ENCODE measurements at places on chromosomes 1 and 21.
A peak's percentile ranks its signal among the peaks of the same experiment; 100 is the strongest.

GRCh38 chr1:94953746-94954145 is 26.8 kb upstream of the CNN3 start:
- peak; percentile 62 for DNase-seq

DNA sequence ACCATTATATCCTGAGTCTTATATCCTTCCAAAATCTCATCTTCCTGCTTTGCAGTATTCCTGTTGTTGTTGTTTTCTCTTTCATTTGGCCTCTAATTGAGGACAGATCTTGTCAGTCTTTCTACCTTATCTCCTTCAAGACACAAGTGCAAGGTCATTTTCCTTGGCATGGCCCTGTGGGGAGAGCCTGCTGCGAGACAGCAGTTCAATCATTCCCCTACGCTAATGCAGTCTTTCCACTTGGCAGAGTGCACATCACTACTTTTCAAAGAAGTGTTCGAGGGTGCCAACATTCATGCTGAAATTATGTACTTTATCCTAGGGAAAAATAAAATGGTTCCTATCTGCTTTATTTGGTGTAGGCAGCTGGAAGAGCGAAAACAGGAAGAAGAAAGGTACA is 130.3 kb upstream of the SPATA6 start:
- DNase-seq, result no peak

DNA sequence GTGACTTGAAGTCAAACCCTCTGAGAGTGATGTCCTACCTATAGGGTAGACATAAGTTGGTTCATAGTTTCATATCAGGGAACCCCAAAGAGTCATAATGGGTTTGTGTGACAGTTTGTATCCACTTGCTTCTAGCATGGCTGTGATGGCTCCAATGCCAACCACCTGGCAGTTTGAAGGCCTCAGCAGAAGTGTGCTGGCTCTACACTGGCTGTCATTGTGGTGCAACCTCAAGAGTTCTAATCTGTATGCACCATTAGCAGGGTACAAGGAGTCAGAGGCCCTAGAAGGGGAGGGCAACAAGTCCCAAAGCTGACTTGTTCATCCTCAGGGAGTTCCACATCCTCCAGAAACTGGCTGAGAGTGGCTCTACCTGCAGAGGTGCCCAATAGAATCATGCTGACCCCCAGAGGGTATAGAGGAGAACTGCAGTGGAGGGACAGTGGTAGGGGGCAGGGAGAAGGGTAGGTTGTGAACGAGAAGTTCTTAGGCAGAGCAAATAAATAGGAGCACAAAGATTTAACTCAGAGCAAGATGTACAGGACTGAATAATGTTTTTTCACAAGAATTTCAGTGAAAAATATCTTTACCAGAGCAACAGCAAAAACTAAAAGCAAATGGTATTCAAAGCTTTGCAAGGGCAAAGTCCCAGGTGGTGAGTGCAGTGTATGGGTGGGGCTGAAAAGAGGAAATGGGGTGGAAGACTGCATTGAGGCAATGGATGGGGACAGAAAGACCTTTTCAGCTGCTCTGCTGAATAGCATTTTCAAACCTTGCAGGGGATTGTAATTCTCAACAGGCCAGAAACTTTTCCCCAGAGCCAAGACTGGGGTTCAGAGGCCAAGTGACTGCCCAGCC is 3.2 kb downstream of the FCRL2 start:
- DNase-seq, result no peak

- peak; percentile 76 for DNase-seq
These were observed 107.3 kb downstream of the UCHL5 start for GRCh38 chr1:192951691-192952460.

- DNase-seq, result peak; percentile 87
These were observed 70.6 kb upstream of the GORAB start for GRCh38 chr1:170461291-170461747.

DNA sequence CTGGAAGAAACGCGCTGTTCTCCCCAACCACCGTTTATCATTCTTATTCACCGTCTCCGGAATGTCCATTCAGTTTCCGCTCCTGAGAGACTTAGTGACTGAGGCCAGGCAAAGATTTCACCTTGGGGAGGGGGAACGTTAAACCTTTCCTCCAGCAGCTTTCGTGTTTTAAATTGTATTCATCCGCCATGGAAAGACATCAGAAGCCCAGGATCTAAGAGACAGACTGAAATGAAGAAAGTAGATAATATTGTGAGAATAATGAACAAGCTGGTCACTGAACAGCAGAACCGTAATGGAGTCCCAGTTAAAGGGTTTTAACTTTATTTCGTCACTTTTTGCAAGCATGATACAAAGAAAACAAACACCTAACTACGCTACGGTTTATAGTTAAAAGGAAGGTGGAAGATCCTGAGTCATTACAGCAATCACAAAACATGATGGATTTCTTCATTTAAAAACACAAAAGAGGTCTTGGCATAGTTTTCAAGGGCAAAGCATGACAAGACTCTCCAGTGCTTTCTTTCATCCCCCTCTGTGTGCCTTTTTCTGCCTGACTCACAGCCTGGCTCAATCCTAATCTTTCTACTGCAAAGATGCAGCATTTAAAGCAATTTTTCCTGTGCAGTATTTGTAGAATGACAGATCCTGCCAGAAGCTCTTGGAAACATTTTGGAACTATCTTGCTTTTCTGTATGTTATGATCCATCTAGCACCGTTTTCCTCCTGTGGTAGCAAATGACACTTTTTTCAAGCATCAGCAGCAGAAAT is 722 bp upstream of the SLC19A2 start:
- DNase-seq, result peak; percentile 54

DNA sequence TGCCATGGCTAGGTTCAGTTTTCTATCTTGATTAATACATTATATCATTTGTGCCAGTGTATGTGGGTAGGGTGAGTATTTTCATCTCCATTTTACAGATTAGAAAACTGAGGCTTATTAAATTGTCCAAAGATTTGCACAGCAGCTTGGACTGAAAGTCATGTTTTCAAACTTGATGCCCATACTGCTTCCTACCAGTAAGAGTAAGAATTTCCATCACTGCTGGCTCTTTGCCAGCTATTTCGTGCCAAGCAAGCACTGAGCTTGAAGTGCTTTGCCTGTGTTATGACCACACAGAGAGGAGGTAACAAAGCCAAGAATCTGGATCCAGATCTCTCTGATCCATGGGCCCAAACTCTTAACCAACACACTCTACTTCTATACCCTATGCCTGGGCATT is 295.0 kb downstream of the VAV3 start:
- DNase-seq, result peak; percentile 63

- no peak for DNase-seq
These were observed 69.2 kb upstream of the RGS2 start for GRCh38 chr1:192739476-192740184.

GRCh38 chr1:63124666-63125191 is 197.6 kb upstream of the FOXD3 start:
- peak; percentile 83 for DNase-seq

All from AG10803 (cell line).